Stimulated activated CD8-positive, alpha-beta memory T cell treated with anti-CD3 and anti-CD28 coated beads, Interleukin-15, amount 100 ng/mL, for 4 hours (primary cell): ENCODE measurements at places on chromosomes 7 and 10.

GRCh38 chr7:151018421-151019129 lies 5.7 kb downstream of the ATG9B start:
- DNase-seq: no peak

DNA sequence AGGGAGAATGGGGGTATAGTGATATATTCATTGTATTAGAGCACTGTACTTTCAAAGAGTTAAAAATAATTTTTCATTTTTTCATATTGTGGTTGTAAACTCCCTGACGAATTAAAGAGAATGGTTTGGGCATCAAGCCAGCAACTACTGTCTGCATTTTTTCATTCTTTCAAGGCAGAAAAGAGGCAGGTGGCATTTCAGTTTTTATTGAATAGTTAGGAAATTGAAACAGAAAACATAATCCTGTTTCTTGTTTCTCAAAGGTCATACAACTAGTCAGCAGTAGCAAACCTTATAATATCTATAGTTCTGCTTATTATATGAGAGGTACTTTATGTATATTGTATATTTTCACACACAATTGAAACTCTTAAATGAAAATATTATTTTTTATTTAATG lies 303.9 kb upstream of the KCND2 start:
- no peak for DNase-seq

GRCh38 chr10:20870834-20871233 lies 26.3 kb downstream of the NEBL start:
- DNase-seq: no peak

DNA sequence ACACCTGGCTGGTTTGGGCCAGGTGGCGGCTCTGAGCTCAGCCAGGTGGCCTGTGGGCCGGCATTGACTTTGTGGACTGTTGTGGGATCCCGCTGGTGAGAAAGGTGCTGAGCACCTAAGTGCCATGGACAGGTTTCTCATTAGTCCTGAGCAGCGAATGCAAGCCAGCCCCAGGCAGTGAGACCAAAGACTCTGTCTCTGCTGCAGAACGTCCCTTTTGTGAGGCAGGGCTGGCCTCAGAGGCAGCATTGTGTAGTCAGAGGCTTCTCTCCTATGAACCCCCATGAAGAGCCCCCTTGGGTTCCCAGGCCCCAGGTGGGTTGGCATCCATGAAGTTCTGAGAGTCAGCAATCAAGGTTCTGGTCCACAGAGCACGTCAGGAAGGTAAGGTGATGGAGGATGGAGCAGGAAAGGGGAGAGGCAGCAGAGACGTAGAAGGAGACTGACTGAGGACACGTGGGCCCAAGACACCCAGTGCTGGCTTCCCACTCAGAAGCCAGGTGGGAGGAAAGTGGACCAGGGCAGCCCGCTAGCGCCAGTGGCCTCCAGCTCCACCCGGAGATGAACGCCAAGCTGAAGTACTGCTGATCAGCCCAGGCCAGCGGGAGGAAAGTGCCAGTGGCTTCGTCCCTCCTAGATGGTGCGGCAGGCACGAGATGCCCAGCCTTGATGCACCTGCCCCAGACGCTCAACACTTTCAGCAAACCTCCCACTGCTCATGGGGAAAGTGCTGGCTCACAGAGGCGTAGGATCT lies 19.2 kb upstream of the PTPRN2 start:
- DNase-seq: no peak

DNA sequence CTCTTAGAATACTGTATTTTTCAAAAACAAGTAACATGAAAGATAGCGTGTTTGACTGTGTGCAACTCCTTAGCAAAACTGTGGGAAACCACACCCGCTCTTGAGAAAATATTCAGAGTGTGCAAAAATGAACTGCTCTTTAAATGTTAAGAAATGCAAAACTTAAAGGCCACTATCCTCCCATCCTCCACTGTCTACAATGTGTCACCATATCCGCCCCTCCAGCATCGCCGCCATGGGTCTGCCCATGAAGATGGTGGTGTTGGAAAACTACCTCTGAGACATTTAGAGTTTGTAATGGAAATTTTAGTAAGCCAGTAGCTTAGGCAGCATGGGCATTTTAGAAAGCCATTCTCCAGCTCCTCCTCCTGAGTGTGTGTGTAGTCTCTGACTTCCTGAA lies 20.1 kb upstream of the NMT2 start:
- no peak for DNase-seq

DNA sequence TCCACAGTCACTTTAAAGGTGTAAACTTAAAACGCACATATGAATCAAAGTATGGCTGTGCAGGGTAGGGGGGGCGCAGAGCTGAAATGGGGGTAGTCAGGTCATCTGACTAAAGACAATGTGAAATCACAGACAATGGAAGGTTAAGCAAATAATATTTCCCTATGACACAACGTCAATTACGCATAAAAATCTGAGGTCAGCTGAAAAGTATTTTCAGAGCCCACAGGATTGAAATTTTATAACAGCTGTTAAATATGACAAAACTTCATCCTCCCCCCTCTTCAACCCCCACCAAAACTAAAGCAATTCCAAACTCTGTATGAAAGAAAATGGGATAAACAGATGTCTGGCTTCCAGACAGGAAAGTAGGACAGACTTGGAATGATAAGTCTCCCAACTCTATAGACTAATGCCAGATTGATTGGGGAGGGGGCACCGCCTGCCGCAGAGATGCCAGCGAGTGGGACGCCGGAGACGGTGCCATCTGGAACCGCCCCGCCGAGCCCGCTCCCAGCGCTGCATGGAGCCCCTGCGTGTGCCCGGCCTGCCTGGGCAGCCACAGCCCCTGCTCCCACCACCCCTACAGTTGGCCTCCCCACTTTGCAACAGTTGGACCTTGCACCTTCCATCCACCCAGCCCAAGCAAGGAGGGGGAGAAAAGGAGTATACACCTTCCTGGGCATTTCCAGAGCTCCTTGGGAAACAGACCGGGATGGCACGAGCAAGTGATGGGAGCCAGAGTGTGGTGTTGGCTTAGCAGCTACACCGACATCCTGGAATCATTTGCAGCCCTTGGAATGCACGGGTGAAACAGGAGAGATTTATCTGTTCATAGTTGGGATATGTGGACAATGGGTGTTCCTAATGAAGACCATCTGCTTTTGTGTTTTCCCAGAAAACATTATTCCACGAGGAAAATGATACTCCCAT lies 10.7 kb downstream of the EBF3 start:
- DNase-seq: no peak

DNA sequence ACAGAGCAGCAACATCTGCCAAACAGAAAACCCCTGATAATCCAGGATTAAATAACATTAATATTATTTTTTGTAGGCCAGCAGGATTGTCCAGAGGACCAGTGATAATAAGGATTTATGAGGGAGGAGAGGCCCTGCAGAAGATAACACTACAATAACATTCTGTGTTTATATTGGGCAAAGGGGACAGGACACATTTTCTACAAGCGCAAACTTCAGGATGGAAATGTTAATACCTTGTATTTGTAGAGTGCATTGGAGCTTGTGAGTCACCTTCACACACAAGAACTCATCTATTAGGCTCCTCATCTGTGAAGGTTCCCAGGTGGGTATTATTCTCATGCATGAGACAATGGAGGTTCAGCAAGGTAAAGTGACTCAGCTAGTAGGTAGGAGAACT lies 51.0 kb downstream of the BAMBI start:
- DNase-seq: no peak

- no peak for DNase-seq
Measured at GRCh38 chr7:110027385-110027784, 1063.5 kb upstream of the LRRN3 start.

DNA sequence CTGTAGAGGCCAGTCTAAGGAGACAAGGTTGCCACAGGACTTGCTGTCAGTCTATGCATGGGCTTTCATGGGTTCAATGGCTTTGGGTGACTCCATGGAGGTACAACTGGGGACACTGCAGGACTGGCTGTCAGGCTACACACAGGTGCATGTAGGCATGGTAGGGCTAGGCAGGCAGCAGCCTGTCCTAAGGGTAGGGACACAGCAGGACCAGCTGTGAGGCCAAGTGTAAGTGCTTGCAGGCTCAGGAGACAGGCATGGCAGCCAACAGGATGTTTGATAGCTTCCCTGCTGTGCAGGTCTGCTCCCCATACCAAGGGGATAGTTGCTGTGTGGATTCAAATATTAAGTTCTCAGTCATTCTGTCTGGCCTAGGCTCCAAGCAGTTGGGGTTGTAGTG lies 181.0 kb upstream of the NPY start:
- DNase-seq: no peak

- DNase-seq: no peak
Measured at GRCh38 chr7:98748090-98748489, 121.7 kb downstream of the TMEM130 start.

- DNase-seq: no peak
Measured at GRCh38 chr7:16630654-16631053, 14.9 kb downstream of the ANKMY2 start.

GRCh38 chr7:83824214-83824613 lies 175.3 kb upstream of the SEMA3E start:
- no peak for DNase-seq

DNA sequence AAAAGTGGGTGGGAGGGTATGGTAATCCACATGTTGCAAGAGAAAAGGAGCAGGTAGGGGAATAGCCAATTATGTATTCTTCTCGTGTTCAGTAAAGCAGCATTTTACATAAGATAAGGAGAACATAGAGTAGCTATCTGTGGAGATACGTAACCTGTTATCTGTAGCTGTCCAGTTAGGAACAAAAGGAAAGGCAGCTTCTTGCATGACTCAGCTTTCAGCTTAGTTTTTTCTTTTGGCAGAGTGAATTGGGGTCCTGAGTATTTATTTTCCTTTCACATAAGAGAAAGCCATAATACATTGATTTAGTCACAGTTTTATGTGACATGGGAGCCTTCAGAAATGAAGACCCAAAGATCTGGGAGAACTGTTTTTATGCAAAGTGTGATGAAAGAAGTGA lies 116.7 kb upstream of the IMMP2L start:
- no peak for DNase-seq

DNA sequence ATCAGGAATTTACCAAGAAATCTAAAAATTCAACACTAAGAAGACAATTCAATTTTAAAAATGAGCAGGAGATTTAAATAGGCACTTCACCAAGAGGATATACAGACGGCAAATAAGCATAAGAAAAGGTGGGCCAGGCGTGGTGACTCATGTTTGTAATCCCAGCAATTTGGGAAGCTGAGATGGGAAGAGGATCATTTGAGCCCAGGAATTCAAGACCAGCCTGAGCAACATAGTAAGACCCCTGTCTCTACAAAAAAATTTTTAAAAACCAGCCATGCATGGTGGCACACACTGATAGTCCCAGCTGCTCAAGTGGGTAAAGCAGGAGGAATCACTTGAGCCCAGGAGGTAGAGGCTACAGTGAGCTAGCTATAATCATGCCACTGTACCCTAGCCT lies 3.5 kb upstream of the AKR1D1 start:
- DNase-seq: no peak

- DNase-seq: no peak
Measured at GRCh38 chr7:8215648-8216333, 46.2 kb downstream of the ICA1 start.

GRCh38 chr7:155222061-155222460 lies 75.6 kb upstream of the INSIG1 start:
- DNase-seq: no peak

DNA sequence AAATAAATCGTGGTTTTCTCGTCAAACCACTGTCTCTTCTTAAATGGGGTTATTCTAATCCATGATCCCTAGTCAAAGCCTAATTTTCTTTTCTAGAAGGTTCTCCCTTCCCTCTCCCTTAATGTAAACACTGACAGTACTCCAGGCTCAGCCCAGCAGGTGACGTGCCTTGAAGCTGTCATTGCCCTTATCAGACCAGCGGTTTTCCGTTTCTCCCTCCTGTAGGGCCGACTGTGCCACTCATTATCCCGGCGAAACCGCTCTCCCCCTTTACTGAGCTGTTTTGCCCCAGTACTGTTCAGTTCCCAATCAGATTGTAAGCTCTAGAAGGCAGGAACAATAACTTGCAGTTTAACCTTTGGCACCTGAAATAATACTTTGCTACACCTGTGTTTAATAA lies 153.5 kb upstream of the RHEB start:
- DNase-seq: no peak
